HepG2 (cell line): ENCODE measurements at places on chromosomes 2 and 18. TPM values are rescaled to one million over a fixed set of nuclear protein-coding genes. Genes with fewer than 3 reads are reported as not detected.

DNA sequence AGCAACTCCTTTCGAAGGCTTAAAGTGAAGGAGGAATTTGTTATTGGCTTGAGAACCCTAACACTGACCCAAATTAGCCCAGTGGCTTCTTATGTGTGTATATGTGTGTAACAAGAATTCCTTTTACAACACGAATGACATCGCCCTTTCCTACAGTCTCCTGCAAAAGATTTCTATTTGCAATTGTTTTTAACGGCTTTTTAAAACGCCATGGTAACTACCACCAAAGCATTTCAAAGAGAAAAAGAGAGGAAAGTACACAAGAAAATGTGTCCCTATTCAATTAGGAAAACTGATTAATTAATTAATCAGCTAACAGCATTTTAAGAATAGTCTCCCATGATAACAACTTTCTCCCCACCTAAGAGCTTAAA is 58.1 kb downstream of the PAX3 start:
- peaks cover 9% of the 10 kb centered on the region; the same call in 1 of the 2 replicates for H3K4me1 ChIP-seq
- no peaks in the 10 kb centered on the region for H3K36me3 ChIP-seq
- H3K4me3 ChIP-seq = no peak overlapping the region

The SLC35G4 gene
- not detected in 2 replicates for polyA plus RNA-seq

- no peak overlapping the region for H3K27ac ChIP-seq
- no peaks in the 10 kb centered on the region for H3K36me3 ChIP-seq
- no peak for DNase-seq
- no peak overlapping the region for H3K4me3 ChIP-seq
- no peaks in the 10 kb centered on the region for H3K4me1 ChIP-seq
These were observed 20.8 kb downstream of the NCOA1 start for GRCh38 chr2:24511894-24512293.

DNA sequence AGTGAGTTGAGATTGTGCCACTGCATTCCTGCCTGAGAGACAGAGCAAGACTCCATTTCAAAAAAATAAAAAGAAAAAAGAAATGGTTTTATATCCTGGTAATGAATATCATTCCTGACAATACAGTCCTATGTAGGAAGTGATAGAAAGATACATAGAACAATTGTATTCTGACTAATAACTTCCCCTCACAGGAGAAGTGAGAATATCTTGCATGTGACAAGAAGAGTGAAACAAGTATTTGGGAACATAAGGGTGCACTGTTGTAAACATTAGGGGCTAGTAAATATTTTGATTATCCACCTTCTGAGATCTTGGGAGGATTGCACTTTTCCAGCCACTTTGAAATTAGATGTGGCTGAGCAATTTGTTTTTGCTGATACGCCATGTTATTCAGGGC is 40.7 kb downstream of the KLHL14 start:
- H3K27ac ChIP-seq = no peak overlapping the region
- no peak for DNase-seq
- peaks cover 9% of the 10 kb centered on the region for H3K36me3 ChIP-seq
- H3K27me3 ChIP-seq = no peaks in the 10 kb centered on the region
- no peaks in the 10 kb centered on the region for H3K4me1 ChIP-seq
- no peak overlapping the region for H3K4me3 ChIP-seq

GRCh38 chr2:31962757-31963361 is 47.9 kb downstream of the MEMO1 start:
- no peak overlapping the region for H3K4me3 ChIP-seq
- no peaks in the 10 kb centered on the region; the same call in 2 of the 3 replicates for H3K36me3 ChIP-seq
- DNase-seq = no peak
- no peak overlapping the region for H3K27ac ChIP-seq
- no peaks in the 10 kb centered on the region for H3K4me1 ChIP-seq

GRCh38 chr2:157172239-157172638 is 85.3 kb upstream of the GALNT5 start:
- H3K4me3 ChIP-seq = no peak overlapping the region
- H3K27ac ChIP-seq = no peak overlapping the region
- DNase-seq = no peak
- H3K27me3 ChIP-seq = no peaks in the 10 kb centered on the region

DNA sequence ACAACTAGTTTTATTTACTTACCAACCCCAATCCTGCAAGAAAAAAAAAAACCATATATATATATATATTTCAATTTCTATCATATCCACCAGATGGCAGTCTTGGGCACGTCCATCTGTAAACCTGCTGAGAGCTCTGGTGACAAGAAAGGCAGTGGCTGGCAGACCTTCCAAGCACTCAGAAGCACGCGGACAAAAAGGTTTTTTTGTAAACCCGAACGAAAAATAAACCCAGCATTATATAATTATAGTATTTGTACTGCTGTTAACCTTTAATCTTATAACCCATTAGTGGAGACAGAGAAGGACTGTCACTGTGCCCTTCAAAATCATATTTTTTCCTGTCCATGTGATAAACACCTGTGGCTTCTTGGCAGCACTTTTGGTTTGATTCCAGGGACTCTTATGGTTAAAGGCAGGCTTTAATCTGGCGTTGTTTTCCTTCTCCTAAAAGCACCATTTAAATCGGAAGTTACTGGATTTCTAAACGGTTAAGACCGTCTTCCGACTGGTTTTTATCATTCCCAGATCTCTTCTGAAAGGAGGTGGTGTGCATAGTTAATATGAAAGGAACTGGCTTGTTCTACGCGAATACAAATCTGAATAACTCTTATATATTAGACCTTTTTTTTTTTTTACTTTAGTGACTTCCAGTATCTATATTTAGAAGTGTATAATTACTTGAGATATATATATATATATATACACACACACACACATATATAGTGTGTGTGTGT is 31.0 kb upstream of the SLC3A1 start:
- H3K27ac ChIP-seq = no peak overlapping the region
- H3K36me3 ChIP-seq = no peaks in the 10 kb centered on the region
- no peaks in the 10 kb centered on the region for H3K27me3 ChIP-seq

The TSGA10 gene
- 3.8 and 4.7 TPM in 2 replicates for polyA plus RNA-seq

GRCh38 chr2:20629581-20630171 is 21.2 kb downstream of the HS1BP3 start:
- no peaks in the 10 kb centered on the region for H3K36me3 ChIP-seq
- no peak overlapping the region for H3K27ac ChIP-seq
- no peak for DNase-seq
- no peaks in the 10 kb centered on the region for H3K27me3 ChIP-seq
- H3K4me1 ChIP-seq = peaks cover 48% of the 10 kb centered on the region

The MC5R gene
- not detected in 2 replicates for polyA plus RNA-seq

The RNF152 gene
- polyA plus RNA-seq = 0.04 and 0.08 TPM in 2 replicates

DNA sequence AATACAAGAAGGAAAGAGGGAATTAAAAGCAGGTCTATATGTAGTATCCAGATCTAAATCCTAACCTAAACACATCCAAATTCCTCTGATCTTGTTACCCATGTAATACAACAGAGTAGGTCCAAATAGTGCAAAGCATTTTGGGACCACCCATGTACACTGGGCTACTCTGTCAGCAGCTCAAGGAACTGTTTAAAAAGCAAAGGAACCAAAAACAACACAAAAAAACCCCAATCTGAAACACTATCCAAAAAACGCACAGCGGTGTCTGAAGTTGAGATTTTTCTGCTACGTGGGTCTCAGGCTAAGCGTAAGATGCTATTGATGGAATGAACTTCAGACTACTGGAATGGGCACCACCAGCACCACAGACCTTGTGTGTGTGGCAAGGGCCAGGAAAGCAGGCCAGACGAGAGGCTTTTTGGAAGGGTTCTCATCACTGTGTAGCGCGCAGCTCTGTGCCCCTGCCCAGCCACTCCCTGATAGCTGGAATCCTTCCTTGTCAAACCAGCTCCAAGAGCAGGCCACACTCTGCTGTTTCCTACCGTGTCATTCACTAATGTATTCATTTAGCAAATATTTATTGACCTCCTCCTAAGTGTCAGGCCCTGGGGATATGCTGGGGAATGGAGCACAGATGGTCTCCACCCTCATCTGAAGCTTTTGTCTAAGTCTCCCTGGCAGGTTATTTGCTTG is 101.4 kb downstream of the COLEC12 start:
- no peaks in the 10 kb centered on the region; the same call in 2 of the 3 replicates for H3K27me3 ChIP-seq
- H3K27ac ChIP-seq = no peak overlapping the region
- DNase-seq = no peak
- no peaks in the 10 kb centered on the region for H3K4me1 ChIP-seq

DNA sequence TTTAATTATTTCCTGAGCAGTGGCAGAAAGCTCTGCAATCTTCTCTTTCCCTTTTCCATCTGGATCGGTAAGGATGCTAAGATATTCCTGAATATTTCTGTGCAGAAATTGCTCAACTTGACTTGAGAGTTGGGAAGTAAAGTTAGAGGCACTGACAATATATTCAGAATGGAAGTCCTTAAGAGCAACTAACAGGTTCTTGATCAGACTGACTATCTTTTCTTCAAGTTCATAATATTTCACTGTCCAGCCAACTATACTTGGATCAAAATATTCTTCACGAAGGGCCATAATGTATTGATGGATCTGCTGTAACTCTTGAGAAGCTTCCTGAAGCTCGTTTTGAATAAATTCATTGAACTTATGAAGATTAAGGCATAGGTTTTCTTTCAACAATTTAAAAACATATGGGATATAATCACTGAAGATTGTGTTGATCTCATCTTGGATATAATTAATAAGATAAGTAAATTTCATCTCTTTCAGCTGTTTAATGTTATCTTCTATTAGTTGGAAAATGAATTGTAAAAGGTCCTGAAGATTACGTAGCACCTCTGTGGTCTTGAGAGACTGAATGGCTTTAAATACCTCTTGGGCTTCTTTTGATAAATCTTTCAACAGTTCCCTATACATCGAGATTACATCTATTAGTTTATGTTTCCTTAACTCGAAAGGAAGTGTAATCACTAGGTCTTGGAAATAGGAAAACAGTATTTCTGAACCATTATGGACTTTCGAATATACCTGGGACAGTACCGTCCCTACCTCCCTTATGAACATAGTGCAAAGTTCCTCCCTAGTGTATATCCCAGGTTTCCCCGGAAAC is 41.7 kb downstream of the APOB start:
- H3K27me3 ChIP-seq = no peaks in the 10 kb centered on the region
- H3K4me1 ChIP-seq = peaks cover 29% of the 10 kb centered on the region
- H3K36me3 ChIP-seq = peaks cover 28% of the 10 kb centered on the region
- no peak overlapping the region for H3K4me3 ChIP-seq
- H3K27ac ChIP-seq = peak overlapping the region; percentile 4

GRCh38 chr2:33347856-33348255 is 128.6 kb upstream of the RASGRP3 start:
- no peak for DNase-seq
- H3K4me1 ChIP-seq = no peaks in the 10 kb centered on the region
- H3K27ac ChIP-seq = no peak overlapping the region
- H3K36me3 ChIP-seq = no peaks in the 10 kb centered on the region

The SESTD1 gene
- polyA plus RNA-seq = 69.3 and 101 TPM in 2 replicates

GRCh38 chr2:42183775-42184174 is 14.6 kb downstream of the EML4 start:
- H3K36me3 ChIP-seq = peaks cover 49% of the 10 kb centered on the region
- peak overlapping the region; percentile 6 for H3K27ac ChIP-seq
- H3K4me1 ChIP-seq = peaks cover 100% of the 10 kb centered on the region

GRCh38 chr2:127911737-127912136 is 26.0 kb upstream of the AMMECR1L start:
- peaks cover 11% of the 10 kb centered on the region; the same call in 1 of the 2 replicates for H3K4me1 ChIP-seq
- DNase-seq = no peak
- no peaks in the 10 kb centered on the region for H3K36me3 ChIP-seq
- H3K4me3 ChIP-seq = no peak overlapping the region

GRCh38 chr2:86360776-86361175 is 23.4 kb upstream of the REEP1 start:
- no peak overlapping the region for H3K4me3 ChIP-seq
- H3K27me3 ChIP-seq = no peaks in the 10 kb centered on the region; the same call in 2 of the 3 replicates
- DNase-seq = no peak
- no peak overlapping the region for H3K27ac ChIP-seq
- no peaks in the 10 kb centered on the region for H3K36me3 ChIP-seq

The IL1RL1 gene
- polyA plus RNA-seq = 0.03 and 0.04 TPM in 2 replicates

DNA sequence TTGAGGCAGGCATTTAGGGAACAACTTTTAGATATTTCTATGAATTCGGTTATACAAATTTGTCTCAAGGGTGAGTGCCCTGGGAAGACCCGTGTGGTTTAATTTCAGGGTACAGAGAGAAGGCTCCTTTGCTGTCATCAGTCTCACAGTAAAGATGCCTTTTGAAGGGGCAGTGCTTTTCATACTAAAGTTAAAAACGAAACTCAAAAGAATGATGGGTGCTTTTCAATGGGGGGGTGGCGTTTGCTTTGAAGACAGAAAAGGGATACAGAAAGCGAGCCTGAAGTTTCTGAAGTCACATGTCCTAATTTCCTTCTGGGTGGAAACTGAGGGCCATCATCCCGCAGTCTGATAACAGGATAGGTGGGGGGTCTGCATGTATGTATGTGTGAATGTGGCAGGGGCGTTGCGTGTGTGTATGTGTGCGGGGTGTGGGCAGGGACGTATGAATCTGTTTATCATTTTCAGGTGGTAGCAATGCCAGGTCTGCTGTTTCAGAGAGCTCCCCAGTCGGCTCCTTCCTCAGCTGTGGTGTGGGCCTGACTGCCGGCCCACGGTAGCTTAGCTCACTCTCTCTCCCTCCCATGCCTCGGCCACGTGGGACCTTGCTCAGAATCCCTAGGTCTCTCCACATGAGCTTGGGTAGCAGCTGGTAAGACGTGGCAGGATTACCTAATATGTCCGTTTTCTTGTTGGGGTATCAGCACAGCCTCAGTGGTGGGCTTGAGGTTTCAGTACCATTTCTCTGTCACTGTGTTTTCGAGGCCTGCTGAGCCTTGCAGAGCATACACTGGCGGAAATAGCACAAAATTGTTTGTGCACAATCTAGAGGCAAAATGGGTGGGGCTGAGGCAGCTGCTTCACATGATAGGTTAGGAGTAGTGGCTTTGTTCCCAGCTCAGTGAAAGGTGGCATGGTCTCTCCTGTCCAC is 32.7 kb downstream of the ARHGAP25 start:
- peaks cover 49% of the 10 kb centered on the region; the same call in 2 of the 3 replicates for H3K27me3 ChIP-seq
- no peak overlapping the region for H3K4me3 ChIP-seq
- H3K36me3 ChIP-seq = no peaks in the 10 kb centered on the region

DNA sequence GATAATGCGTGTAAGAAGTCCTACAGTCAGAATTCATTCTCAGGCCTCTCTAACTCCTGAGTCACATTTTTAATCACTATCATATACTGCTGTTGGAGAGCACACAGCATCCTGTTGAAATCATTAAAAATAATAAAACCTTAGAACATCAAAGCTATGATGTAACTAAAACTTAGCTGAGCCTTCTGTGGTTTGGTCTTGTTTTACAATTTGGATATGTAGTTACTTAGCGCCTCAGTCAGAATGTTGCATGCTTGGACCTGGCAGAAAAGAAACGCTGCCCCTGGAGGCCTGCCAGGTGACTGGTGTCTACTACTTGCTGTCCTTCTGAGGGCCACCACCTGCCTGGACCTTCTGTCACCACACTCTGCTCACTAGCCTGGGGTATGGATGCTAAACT is 261.1 kb upstream of the RASGRP3 start:
- peaks cover 7% of the 10 kb centered on the region; the same call in 1 of the 2 replicates for H3K4me1 ChIP-seq
- DNase-seq = no peak
- no peak overlapping the region for H3K4me3 ChIP-seq
- H3K36me3 ChIP-seq = no peaks in the 10 kb centered on the region

DNA sequence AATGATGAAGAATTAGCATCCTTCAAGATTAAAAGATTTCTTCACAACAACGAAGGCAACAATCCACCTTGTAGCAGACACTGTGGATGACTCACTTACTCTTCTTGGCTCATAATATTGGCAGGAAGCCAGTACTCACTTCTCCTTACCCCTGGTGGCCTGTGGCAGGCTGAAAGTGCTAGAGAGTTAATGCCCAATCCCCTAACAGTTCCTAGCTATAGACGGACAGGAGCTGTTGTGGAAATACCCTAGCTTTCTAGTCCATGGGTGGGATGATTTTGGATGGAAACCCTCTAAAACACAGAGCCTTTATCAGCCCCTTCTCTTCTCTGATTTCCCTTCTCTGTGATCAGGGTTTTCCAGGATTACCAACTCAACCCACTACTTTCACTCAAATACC is 128.6 kb upstream of the NYAP2 start:
- no peaks in the 10 kb centered on the region for H3K27me3 ChIP-seq
- no peak overlapping the region for H3K4me3 ChIP-seq
- H3K27ac ChIP-seq = no peak overlapping the region
- H3K4me1 ChIP-seq = no peaks in the 10 kb centered on the region

The APOB gene
- polyA plus RNA-seq = 1,226 and 1,569 TPM in 2 replicates
